ENCODE measurements at places on chromosomes 5 and 9.

- DNase-seq: no peak
Observed at GRCh38 chr9:8717146-8717545, 917.6 kb upstream of the DMAC1 start.

DNA sequence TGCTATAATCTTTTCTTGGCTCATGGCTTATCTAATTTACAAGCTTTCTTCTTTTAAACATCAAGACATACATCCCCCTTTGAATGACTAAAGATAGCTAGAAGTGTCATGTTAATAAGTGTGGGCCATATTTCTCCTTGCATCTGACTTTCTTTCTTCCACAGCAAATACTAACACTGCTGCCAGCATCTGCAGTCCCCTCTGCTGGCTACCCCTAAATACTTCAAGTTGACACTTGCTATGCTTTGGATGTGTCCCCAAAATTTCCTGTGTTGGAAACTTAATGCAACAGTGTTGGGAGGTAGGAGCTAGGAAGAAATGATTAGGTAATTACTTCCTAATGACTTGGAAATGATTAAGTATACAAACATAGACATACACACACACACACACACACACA, 459.0 kb upstream of the ST8SIA4 start:
- no peak for DNase-seq

DNA sequence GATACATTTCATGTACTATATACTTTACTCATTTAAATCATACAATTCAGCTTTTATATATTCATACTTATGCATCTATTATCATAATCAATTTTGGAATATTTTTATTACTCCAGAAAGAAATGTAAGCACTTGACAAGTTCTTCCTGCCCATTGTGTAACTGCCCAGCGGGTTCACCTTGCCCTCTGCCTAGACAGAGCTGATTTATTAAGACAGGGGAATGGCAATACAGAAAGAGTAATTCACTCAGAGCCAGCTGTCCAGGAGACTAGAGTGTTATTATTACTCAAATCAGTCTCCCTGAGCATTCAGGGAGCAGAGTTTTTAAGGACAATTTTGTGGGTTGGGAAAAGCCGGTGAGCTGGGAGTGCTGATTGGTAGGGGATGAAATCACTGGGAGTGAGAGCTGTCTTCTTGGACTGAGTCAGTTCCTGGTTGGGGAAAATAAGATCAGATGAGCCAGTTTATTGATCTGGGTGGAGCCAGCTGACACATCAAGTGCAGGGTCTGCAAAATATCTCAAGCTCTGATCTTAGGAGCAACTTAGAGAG, 16.1 kb upstream of the SPIN1 start:
- DNase-seq: no peak

DNA sequence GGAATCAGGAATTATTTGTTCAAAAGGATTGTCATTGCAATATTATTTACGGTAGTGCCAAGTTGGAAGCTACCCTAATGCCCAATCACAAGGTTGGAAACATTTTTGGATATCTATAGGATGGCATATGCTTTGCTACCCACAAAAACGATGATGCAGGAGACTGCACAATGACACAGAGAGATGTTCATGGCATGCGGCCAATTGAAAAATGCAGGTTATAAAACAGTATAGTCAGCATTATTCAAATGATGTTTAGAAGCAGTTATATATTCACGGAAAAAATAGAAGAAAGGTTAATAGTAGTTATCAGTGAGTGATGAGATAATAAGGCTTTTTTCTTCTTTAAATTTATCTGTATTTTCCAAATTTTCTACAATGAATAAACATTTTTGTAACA, 5.9 kb upstream of the ACSL6 start:
- DNase-seq: no peak

GRCh38 chr5:172617817-172618216, 23.2 kb upstream of the NEURL1B start:
- DNase-seq: no peak

DNA sequence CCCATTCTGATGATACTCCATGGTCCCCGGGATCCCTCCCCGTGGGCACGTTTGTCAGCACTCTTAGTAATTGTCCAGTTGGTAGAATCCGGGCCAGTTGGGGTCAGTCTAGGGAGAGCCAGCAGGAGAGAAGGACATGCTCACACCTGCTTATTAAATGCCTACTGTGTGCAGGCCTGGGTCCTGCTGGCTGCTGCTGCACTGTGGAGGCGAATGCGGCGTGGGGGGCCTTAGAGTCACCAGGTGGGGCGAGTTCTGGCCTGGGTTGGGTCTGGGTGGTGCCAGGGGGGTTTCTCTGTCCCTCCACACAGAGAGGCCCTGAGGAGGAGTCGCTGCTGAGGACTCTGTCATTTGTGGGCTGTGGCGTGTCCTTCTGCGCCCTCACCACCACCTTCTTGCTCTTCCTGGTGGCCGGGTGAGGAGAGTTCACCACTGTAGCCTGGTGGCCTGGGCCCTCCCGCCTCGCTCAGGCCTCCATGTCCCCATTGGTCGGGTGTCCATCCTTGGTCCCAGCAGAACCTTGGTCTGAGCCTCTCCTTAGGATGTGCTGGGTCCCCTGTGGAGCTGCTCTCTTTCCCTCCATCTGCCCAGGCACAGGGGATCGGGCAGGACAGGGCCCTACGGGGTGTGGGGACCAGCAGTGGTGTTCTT, 17.3 kb downstream of the ADGRD2 start:
- DNase-seq: no peak

DNA sequence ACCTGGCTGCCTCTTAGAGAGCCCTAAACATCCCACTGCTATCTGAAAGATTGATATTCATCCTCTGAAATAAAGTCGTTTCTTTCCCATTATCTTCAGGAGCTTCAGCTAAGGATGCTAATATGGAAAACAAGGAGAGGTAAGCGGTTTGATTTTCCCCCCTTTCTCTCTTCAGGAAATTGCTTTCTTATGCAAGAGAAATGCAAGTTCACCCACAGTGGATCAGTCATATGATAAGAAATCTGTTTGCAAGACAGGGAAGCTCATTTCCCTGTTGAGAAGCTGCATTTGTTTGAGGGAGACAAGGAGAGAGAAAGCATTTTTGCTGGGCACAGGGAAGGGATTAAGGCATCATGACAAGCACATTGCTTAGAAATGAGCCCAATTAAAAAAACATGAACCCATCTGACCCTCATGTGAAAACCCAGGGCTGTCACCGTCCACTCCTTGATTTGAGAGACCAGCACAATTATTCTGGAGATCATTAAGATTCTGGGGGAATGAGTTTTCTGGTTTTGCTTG, 53.7 kb upstream of the BOD1 start:
- no peak for DNase-seq

DNA sequence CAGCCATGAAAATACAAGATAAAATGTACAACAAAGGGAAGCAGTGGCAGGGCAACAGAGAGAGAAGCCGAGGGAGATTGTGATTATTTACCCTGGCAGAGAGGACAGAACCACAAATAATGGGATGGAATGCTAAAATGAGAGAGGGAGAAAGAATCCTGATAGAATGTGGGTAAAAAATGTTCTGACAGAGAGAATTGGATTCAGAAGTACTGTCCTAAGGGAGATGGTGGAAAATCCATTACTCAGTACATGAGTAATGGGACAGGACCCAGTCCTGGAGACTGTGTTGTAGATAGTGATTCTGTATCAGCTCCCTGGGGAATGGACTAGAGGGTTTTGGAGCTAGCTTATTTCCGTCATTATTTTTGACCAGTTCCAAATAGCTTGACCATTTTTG, 831.5 kb downstream of the MAT2B start:
- DNase-seq: no peak

- DNase-seq: no peak
Observed at GRCh38 chr5:133372293-133372937, 239.9 kb downstream of the FSTL4 start.

- DNase-seq: no peak
Observed at GRCh38 chr5:141003031-141003430, 36.8 kb downstream of the PCDHAC2 start.

DNA sequence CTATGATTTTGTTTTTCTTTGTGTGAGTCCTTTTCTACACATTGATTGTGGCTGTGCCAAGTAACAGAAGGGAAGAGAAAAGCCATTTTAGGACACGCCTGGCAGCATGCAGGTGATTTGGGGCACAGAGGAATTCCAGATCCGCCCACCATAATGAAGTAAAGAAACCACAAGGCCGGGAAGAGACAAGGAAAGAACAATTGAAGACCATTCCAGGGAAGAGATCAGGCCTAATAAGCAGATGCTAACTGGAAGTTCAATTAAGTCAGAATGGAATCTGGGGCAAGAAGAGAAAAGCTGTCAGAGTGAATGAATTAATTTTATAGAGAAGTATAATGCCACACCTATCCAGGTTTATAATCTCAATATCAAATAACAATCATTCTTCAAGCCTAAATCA, 110.2 kb upstream of the ISL1 start:
- no peak for DNase-seq

GRCh38 chr5:39341896-39342295, 22.4 kb downstream of the C9 start:
- DNase-seq: no peak

- no peak for DNase-seq
Observed at GRCh38 chr5:155024015-155024414, 10.5 kb downstream of the KIF4B start.

DNA sequence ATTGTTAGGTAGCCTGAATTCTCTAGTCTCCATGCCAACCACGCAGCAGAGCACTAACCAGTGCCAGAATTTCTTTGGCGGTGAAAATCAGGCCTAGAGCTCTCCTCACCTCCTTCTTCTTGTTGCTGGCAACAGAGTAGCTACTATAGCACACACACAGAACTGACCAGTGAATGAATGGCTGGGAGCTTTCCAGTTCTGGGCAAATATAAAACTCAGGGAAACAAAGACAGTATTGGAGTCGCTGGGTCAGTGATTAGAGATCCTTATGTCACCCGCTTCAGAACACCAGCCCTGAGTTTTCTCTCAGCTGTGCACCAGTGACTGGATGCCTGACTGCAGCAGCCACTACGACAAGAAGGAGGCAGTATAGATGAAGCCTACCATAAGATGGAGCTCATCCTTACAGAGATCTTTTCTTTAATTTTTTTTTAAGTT, 26.9 kb upstream of the FEM1C start:
- no peak for DNase-seq

GRCh38 chr5:104353371-104353770, 790.8 kb upstream of the NUDT12 start:
- DNase-seq: no peak
